ENCODE measurements at places on chromosomes 2 and 18. TPM values are rescaled to one million over a fixed set of nuclear protein-coding genes. Genes with fewer than 3 reads are reported as not detected.
A peak's percentile ranks its signal among the peaks of the same experiment; 100 is the strongest.

Gene INSIG2
- polyA plus RNA-seq = 16.9 TPM

Gene LIPT1
- 11.3 TPM for polyA plus RNA-seq

Gene RAB27B
- not detected for polyA plus RNA-seq

Gene DLGAP1
- polyA plus RNA-seq = 0.09 TPM

Gene UBXN4
- polyA plus RNA-seq = 37.3 TPM

Gene BOLL
- polyA plus RNA-seq = 0.47 TPM

Gene CD207
- polyA plus RNA-seq = 0.13 TPM

GRCh38 chr2:241483305-241483704 is 25.1 kb downstream of the STK25 start:
- DNase-seq = no peak

DNA sequence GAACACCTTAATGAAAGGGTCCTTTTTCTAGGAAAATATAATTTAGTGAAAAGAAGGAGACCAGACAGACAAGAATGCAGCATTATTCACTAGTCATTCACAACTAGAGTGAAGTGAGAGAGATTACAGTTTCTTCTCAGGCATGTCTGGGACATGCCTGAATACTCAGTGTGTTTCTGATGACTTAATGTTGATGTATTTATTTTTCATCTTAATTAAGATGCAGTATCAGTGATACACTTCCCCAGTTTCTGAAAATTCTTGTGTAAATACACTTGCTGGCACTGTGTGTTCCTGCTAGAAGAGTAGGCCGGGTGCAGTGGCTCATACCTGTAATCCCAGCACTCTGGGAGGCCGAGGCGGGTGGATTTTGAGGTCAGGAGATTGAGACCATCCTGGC is 143.6 kb downstream of the MYO3B start:
- no peak for DNase-seq

- no peak for DNase-seq
Observed at GRCh38 chr2:152126664-152127063, 27.8 kb upstream of the CACNB4 start.

- no peak for DNase-seq
Observed at GRCh38 chr2:133138693-133139092, 429.6 kb downstream of the NCKAP5 start.

GRCh38 chr2:57516698-57517340 is 529.8 kb upstream of the VRK2 start:
- no peak for DNase-seq

DNA sequence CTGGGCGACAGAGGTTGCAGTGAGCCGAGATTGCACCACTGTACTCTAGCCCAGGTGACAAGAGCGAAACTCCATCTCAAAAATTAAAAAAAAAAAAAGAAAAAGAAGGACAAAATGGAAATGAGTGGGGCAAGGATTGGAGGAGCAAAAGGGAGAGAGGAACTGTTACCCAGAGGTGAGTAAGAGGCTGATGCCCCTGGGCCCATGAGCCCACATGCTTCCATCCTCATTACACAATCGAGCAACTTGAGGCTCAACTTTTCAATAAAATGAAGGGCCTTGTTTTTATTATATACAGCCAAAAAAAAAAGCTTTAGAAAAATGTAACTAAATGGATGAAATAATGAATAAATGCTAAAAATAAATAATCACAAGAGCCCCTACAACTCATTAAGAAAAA is 91.7 kb upstream of the YWHAQ start:
- no peak for DNase-seq

DNA sequence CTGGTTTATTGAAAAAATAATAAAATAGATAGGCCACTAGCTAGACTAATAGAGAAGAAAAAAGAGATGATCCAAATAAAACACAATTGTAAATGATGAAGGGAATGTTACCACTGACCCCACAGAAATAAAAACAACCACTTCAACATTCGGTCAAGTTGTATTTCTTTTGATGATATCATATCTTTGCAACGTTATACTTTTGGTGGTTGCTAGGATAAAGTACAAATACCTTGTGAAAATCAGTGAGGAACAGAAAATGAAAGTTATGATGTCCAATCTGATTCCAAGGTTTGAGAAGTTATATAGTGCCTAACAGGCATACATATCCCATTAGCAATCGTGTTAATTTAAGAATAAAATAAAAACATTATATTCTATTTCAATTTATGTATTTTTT is 6.6 kb upstream of the ASNSD1 start:
- no peak for DNase-seq

- DNase-seq = no peak
Observed at GRCh38 chr18:11113046-11113548, 36.3 kb downstream of the PIEZO2 start.

- peak; percentile 69 for DNase-seq
Observed at GRCh38 chr18:48409591-48410094, 460 bp upstream of the ZBTB7C start.

GRCh38 chr2:210092791-210093190 is 78.4 kb downstream of the KANSL1L start:
- no peak for DNase-seq

DNA sequence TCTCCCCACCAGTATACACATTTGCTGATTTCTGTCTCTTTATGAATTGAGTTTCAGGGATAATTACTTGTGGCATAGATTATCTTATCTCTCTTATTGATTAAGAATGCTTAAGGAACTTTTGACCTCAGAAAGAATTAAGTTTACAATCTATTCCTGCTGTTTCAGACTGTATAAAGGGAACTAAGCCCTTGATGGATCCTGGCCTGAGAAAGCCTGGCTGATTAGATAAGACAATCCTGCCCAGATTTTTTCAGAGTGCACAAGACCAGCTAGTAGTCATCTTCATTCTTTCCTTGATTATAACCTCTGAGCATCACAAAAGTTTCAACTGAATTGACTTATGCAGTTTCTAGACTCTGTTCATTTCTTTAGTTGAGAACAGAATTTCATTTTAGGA is 22.7 kb upstream of the TFPI start:
- no peak for DNase-seq

DNA sequence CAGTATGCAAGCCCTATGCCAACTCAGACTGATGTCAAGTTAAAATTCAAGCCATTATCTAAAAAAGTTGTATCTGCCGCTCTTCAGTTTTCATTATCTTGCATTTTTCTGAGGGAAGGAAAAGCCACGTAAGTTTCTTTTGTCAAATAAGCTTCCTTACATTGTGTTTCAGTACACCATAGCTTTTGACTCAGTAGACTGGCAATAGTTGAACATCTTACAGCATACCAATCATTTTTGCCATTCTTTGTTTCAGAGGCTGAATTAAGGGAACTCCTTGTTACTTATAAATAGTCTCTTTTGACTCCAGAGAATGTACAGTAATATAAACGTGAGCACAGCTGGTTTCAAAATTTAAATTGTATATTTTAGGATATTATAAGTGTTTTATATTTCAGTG is 120.6 kb downstream of the EHBP1 start:
- DNase-seq = no peak

GRCh38 chr18:44920441-44920840 is 239.8 kb downstream of the SETBP1 start:
- no peak for DNase-seq

GRCh38 chr2:195442458-195443175 is 214.4 kb upstream of the SLC39A10 start:
- DNase-seq = no peak

GRCh38 chr2:29006092-29006979 is 25.2 kb downstream of the TOGARAM2 start:
- no peak for DNase-seq
